Activated T-cell treated with anti-CD3 and anti-CD28 coated beads, Interleukin-2, amount 50 U/mL, for 1 hour (primary cell): ENCODE measurements at places on chromosomes 11 and 22.

- DNase-seq, result no peak
Measured at GRCh38 chr22:28714043-28714628, 27.5 kb downstream of the CHEK2 start.

GRCh38 chr11:35029979-35030682 is 108.8 kb upstream of the CD44 start:
- DNase-seq, result no peak

DNA sequence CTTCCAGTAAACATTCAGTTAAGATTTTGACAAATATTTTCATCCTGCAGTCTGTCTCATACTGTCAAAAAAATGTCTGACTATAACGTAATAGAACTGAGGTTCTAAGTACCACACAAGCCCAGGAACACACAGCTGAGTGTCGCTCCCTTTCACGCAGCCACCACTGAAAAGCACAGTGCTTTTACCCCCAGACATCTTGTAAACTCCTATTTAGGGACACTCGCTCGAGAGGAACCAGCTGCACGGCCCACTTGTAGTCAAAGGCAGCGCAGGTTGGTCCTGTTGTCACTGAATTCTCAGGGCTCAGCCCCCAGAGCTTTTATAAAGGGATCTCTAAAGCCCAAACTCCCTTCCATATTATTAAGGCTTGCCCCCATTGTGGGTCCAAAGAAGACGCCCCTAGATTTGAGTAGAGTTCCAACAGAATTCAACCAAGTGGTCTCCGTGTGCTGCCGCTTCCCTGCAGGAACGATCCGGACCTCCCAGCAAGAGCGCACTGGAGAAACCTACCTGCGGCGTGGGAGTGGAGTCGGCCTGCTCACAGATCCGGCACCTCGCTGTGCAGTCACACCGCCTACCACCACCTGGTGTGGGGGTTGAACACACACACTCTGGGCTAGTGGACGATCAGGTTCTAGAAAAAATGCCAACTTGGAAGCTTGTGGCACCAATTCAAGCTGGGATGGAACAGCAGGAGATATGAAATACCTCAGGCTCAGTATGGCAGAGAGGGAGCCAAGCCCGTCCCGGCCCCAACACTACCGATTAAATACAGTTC is 23.4 kb downstream of the ASPHD2 start:
- DNase-seq, result no peak

DNA sequence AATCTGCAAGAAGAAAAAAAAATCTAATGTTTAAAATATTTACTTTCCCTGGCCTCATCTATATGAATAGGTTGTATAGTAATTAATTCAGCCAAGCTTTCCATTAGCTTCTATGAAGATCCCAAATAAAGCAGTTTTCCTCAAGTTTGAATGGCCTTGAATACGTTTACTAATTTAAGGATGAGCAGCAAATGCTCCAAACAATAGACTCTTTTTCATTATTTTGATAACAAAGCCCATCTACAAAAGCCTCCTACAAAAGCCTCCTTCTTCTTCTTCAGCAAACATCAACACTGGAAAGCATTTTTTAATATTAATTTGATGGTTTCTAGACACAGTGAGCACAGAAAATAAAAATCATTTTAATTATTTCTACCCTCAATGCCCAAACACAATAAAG is 1130.3 kb upstream of the CNTN5 start:
- no peak for DNase-seq

DNA sequence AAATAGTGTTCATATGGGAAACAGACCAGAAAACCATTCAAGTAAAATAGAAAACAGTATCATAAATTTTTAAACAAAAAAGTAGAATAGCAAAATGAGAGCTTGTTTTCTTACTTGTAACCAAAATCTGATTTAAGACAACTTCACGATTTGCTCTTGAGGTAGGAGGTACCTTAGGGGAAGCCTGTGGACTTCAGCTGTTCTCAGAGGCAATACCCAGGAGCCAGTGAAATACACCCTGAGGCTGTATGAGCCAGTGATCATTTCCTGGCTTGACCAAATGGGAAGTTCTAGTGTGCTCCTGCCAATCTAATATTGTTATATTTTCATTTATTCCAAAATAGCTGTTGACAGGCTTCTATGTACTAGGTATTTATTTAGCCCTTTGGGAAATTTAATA is 104.8 kb downstream of the ARHGAP42 start:
- DNase-seq, result no peak

GRCh38 chr11:129613071-129613470 is 202.6 kb upstream of the TMEM45B start:
- no peak for DNase-seq

DNA sequence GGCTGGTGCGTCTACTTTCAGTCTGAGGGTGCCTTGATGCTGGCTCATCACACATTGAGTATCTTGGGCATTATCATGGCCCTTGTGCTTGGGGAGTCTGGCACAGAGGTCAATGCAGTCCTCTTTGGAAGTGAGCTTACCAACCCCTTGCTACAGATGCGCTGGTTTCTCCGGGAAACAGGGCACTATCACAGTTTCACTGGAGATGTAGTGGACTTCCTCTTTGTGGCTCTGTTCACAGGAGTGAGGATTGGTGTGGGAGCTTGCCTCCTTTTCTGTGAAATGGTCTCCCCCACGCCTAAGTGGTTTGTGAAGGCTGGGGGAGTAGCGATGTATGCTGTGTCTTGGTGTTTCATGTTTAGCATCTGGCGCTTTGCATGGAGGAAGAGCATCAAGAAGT is 4.9 kb downstream of the TLCD5 start:
- no peak for DNase-seq

GRCh38 chr11:123549926-123550917 is 104.2 kb downstream of the SCN3B start:
- no peak for DNase-seq

GRCh38 chr22:44557064-44557748 is 59.2 kb upstream of the RTL6 start:
- DNase-seq, result no peak

GRCh38 chr11:13141731-13142709 is 132.9 kb downstream of the RASSF10 start:
- no peak for DNase-seq

GRCh38 chr11:125274309-125274708 is 109.8 kb downstream of the PKNOX2 start:
- DNase-seq, result no peak

DNA sequence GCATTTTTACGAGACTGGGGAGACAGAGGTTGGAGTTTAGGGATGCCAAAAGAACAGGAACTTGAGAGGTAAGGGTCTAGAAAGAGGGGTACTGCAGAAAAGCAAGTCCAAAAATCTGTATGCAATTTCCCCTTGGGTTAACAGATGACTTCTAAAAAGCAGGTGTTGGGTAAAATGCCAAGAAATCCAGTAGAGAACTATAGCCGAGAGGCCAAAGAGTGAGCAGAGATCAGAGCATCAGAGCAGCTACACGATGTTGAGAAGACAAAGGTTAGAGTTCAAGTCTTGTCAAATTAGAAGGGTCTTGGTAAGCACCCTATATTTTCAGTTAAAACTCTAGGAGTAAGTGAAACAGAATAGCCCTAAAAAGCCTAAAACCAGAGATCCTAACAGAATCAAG is 145.2 kb downstream of the FCHSD2 start:
- no peak for DNase-seq
